ENCODE measurements at places on chromosomes 16 and 17.

DNA sequence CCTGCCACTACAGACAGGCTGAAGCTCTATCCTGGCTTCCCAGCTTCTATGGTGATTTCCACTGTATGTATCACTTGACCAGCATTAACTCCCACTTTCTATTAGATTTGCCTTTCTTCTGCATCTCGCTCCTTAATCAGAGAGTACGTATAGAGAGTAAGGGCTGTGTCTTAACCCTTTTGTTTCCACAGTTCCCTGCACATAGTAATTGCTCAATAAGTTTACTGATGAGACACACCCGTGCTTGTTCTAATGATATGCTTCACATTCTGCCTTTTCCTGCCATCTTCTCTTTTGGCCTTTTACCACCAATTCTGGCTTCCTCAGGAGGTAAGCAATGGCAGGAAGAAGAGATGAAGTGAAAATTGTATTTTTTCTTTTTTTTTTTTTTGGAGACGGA is 20.6 kb upstream of the USP36 start:
- DNase-seq, result no peak

- DNase-seq, result no peak
Measured at GRCh38 chr17:2137342-2138098, 82.6 kb downstream of the HIC1 start.

DNA sequence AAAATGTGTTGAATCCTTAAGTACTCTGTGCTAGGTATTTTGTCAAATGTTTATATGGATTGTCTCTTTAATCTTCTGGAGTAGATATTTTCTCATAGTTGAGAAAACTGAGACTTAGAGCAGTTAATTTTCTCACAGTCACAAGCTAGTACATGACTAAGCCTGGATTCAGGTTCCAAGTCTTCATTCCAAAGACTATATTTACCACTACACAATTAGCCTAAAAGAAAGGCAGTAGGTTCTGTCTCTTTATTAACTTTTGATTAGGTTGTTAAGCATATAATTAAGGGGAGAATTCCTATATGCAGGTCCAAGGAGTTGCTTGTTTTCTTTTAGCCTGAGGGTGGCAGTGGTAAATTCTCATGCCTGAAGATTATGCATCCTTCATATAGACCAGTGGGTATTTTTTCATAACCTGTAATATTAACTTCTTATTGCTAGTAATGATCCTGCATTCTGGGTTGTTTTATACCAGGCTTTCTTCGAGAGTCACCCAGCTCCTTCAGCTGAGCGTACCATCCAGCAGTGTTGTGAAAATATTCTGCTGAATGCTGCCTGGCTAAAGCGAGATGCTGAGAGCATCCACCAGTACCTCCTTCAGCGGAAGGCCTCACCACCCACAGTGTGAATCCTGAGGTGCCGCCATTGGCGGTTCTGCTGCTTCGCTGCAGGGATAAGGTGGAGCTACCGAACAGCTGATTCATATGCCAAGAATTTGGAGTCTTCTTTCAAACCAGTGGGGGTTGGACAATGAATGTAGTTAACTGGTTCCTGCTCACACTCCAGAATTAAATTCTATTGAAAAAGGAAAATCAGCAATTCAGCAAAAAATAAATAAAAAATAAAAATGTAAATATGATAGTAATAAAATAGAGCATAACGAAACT is 28.2 kb upstream of the KPNB1 start:
- no peak for DNase-seq

GRCh38 chr16:28280881-28281836 is 11.2 kb upstream of the SBK1 start:
- no peak for DNase-seq

DNA sequence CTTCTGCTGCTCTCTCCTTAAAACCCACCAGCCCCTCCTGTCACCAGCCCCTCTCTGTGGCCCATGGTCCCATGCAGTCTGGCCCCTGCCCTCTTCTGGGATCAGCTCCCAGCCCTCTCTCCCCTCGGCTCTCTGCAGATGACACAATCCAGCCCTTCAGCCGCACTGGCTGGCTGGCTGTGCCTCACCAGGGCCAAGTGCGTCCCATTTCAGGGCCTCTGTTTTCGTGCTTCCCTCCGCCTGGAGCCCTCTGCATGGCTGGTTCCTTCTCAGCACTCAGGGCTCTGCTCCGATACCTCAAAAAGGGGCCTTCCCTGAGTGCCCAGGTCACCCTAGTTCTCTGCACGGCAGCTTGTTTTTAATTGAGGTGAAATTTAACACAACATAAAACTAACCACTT is 124.3 kb downstream of the SOCS1 start:
- DNase-seq, result no peak

DNA sequence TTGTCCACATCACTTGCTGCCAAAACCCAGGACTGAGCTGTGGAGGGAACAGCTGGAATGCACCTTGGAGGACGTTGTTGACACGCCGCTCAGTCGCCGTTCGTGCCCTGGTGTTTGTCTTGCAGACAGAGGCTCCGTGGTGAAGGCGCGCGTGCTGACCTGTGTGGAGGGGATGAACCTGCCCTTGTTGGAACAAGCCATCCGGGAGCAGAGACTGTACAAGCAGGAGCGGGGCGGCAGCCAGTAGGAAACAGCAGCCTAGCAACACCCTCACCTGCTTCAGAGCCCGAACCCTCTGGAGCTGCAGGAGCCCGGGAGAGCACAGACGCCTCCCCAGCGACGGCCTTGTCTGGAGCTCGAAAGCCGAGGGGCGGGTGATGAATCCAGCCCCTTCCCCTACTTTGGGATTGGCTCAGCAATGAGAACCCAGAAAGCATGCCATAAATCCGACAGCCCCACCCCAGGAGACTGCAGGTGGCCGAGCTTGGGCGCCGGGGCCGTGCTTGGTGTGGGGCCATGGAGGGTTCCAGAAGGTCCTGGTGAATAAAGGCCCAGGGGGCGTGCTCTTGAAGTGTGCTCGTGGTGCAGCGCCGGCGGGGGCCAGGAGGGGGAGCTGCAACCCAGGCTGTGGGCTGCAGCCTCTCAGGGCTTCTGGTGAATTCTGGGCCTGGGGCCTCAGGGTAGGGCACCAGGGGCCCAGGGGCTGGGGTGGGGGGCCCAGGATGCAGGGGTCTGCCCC is 470 bp upstream of the CDK3 start:
- DNase-seq, result no peak

GRCh38 chr17:41478237-41478636 is 2.7 kb downstream of the KRT35 start:
- DNase-seq, result no peak

- DNase-seq, result no peak
Measured at GRCh38 chr16:85961988-85962915, 63.3 kb downstream of the IRF8 start.

- no peak for DNase-seq
Measured at GRCh38 chr17:80901319-80901718, 90.3 kb upstream of the CHMP6 start.

DNA sequence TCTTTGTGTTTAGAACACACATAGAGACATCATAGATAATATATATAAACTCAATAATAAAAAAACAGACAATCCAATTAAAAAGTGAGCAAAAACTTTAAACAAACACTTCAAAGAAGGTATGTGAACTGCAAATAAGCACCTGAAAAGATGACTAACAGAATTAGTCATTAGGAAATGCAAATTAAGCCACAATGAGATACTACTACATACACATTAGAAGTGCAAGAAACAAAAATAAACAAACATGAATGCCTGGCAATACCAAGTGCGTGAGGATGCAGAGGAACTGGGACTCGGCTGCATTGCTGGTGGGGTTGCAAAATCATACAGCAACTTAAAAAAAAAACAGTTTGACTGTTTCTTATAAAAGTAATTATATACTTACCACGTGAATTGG is 799.0 kb downstream of the KCNJ2 start:
- no peak for DNase-seq

DNA sequence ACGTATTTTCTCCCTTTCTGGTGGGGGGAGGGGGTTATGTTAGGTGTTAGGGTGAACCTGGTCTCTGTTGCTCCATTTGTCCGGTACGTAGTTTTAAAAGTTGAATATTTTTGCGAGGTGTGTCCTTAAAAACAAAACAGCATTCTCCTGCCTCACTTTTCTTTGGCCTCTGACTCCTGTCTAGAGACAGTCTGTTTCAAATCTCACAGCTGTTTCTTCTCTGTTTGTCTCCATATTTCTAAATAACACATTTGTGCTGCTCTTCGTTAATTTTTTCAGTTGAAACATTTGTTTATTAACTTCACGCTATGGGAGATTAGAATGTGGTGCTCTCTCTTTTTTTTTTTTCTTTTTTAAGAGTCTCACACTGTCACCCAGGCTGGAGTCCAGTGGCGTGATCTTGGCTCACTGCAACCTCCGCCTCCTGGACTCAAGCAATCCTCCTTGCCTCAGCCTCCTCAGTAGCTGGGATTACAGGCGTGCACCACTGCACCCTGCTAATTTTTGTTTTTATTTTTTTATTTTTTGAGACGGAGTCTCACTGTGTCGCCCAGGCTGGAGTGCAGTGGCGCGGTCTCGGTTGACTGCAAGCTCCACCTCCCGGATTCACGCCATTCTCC is 31.7 kb downstream of the RPA1 start:
- DNase-seq, result no peak

- no peak for DNase-seq
Measured at GRCh38 chr16:52070341-52071057, 476.4 kb downstream of the TOX3 start.

DNA sequence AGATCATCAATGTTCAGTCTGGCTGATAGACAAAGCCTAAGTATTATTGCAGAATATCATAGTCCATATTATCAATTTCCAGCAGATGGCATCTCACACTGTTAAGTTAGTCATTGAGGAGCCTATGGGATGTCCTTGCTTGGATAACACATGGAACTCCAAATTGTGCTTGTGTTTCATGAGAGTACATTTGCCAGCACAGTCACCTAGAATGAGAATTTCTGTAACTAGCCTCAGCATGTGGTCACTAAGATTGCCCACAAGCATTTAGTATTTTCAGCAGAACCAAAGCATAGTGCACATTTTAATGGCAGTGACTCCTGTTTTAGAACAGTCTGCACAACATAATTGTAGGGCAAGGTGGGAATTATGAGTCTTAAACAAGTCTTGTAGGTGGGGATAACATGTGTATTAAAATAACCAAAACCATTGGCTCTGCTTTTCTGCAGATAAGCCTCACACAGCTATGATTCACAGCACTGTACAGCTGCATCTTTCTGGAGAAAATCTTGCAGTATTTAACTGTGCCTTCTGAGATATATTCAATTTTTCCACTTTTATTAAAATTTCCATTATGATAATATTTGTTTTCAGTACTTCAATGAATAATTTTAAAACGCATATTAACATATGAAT is 882.8 kb upstream of the SOX9 start:
- DNase-seq, result peak; percentile 26

GRCh38 chr17:50198026-50198669 is 3.3 kb downstream of the COL1A1 start:
- no peak for DNase-seq

DNA sequence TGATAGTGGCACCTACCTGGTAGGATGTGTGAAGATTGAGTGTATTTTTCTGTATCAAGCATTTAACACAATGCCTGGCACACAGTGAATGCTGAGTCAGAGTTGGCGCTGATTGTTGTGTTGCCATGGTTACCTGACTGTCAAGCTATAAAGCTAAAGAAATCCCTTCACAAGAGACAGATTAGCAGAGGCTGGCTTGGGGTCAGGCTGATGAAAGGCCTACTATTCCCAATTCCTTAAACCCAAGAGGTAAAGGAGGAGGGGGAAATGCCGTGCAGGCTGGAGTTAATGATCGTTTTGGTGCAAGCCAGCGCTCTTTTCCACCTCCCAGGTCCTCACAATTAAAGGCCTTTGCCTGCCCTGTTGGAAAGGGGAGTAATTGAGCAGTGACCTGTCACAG is 5.9 kb downstream of the CLEC19A start:
- no peak for DNase-seq

DNA sequence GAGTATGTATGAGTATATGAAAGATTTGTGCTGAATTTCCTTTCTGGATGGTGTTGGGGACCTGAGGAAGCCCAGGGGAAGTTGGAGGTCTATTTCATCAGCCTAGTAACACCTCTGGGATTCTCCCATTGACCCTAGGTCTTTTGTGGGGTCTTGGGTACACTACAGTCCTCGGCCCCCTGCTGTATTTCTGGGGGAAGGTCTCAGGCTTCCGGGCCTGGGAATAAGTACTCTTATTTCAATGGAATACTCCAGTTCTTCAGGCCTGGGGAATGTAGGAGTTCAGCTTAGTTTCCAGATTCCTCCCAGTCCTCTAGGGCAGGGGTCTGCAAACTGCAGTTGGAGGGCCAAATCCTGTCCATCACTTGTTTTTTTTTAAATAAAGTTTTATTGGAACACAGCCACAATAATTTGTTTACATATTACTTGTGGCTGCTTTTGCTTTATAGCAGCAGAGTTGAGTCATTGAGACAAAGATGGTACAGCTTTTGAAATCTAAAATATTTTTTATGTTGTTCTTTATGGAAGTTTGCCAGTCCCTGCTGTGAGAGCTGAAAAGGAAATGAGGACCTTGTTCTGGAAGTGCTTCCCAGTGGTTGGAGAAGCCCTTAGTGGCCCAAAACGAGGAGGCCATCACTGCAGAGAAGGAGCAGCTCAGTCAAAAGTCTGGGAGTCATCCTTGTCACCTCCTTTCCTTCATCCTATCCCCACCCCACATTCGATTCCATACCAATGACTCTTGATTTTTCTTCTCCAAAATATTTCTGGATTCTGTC is 142.5 kb upstream of the HS3ST2 start:
- DNase-seq, result no peak

GRCh38 chr16:12296991-12297390 is 320.5 kb downstream of the SNX29 start:
- DNase-seq, result no peak

DNA sequence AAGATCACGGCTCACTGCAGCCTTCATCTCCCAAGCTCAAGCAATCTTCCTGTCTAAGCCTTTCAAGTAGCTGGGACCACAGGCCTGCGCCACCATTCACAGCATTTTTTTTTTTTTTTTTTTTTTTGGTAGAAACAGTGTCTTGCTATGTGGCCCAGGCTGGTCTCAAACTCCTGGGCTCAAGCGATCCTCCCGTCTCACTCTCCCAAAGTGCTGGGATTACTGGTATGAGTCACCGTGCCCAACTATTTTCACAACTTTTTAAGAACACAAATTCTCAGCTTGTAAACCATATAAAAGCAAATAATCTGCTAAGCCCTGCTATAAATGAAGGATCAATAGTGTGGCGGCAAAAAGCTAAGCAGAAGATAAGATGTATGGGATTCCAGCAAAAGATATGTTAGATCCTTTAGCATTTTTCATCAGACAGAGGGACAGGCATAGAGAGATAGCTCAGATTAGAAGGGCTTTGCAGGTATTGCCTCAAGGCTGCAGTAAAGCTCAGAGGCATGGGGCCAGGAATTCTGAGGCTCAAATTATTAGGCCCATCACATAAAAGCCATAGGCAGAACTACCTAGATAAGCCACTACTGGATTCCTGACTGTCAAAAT is 55.1 kb downstream of the EMP2 start:
- no peak for DNase-seq

- DNase-seq, result no peak
Measured at GRCh38 chr16:20348365-20349185, 3.9 kb downstream of the UMOD start.

GRCh38 chr17:79622776-79623175 is 11.9 kb upstream of the RBFOX3 start:
- DNase-seq, result no peak

GRCh38 chr17:70355185-70355584 is 185.9 kb downstream of the KCNJ2 start:
- no peak for DNase-seq

GRCh38 chr17:2090210-2090641 is 35.3 kb downstream of the HIC1 start:
- DNase-seq, result no peak

- DNase-seq, result no peak
Measured at GRCh38 chr17:79524213-79525187, 86.4 kb downstream of the RBFOX3 start.

- DNase-seq, result no peak
Measured at GRCh38 chr16:84043486-84044117, 1.0 kb upstream of the SLC38A8 start.

Measured in muscle of arm (tissue), 14 donors.